GM19239 (cell line): ENCODE measurements at places on chromosomes 12 and 14.

DNA sequence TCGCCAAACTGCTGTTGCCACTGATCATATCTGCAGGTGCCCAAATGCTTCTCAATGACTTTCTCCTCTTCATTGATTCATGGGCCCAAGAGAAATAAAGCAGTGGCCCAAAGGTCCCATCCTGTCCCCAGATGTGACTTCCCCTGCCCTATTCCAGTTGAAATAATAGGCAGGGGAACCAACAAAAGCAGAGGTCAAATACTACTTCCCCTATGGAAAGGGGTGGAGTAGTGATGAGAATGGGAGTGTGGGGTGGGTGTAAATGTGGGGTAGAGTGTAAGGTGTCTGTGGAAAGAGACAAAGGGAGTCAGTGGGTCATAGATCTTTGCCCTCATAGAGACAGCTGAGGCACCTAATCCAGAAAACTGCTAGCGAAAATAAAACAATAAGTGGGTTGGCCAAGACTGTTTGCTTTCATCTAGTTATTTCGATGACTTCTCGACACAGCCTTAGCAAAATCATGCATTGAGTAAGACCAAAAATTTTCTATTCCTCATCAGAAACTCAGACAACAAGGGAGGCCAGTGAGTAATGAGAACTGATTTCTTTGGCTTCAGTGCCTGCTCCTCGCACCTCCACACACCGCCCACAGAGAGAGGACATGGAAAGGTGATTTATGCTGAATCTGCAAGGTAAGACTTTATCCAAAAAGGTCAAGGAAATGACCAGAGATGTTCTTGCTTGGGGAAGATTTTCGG lies 10.9 kb upstream of the IL22 start:
- no peak for DNase-seq

DNA sequence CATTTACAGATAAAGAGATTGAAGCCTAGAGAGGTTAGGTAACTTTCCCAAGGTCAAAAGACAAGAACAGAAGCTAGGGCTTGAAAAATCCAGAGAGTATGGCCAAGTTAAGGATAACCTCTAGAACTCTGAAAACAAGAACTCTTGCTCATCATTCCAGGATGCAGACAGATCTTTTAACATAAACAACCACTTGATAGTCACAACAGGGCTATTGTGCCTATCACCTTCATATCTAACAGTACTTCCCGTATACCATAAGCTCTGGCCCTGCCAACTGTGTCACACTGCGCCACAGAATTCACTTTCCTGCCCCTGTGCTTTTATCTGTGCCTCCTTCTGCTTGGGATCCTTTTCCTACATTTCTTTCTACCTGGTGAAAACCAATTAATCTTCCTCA lies 18.2 kb downstream of the ERP29 start:
- no peak for DNase-seq

- DNase-seq, result no peak
Measured at GRCh38 chr14:77043177-77043983, 14.9 kb upstream of the IRF2BPL start.

GRCh38 chr12:26750531-26751175 lies 82.3 kb downstream of the ITPR2 start:
- DNase-seq, result no peak

DNA sequence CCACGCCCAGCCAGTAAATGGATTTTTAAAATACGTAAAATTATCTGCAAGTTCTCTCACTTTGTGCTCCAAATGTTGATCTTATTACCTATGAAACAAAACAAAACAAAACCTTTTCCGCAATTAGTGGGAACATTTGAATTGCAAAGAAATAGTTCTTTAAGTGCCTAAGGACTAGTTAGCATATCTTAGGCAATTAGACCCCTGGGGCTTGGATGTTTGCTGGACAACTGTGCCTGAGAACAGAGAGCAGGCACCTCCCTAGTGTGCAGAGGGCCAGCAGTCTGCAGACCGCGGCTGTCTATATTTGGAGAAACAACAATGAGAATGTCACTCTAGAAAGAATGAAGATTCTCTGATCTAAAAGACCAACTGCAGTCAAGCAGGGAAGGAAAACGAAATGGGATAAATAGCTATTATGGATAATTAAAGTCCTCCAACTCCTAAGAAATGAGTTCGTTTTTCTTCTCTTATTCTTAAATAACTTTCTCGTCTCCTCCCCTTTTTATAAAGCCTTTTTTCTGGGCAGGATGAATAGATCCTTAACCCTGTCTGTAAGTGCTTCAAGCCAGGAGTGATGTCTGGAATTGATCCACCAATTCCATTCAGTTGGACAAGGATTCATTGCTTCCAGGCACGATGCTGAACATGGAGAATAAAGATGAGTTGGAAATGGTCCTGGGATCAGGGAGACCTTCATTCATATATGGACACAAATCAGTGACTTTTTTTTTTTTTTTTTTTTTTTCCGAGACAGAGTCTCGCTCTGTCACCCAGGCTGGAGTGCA lies 16.2 kb downstream of the SLC17A8 start:
- DNase-seq, result no peak

GRCh38 chr14:97061198-97061597 lies 264.0 kb downstream of the VRK1 start:
- no peak for DNase-seq

GRCh38 chr12:123744836-123745235 lies 17.3 kb upstream of the DNAH10 start:
- DNase-seq, result no peak

DNA sequence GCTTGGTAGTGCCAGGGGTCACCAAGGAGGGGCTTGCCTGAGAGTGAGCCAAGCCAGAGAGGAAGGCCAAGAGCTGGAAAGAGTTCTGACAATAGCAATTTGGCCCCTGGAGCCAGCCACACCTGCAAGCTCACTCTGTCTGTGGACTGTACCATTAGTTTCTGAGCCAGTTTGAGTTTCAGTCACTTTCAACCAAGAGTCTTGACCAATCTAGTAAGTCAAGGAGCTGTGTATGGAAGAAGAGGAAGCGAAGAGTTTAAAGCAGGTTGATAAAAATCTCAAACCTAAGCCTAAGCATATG lies 38.5 kb downstream of the NT5DC3 start:
- DNase-seq, result no peak

- DNase-seq, result no peak
Measured at GRCh38 chr14:63134801-63135200, 69.4 kb upstream of the RHOJ start.

GRCh38 chr14:33802737-33803136 lies 148.1 kb downstream of the EGLN3 start:
- DNase-seq, result no peak

DNA sequence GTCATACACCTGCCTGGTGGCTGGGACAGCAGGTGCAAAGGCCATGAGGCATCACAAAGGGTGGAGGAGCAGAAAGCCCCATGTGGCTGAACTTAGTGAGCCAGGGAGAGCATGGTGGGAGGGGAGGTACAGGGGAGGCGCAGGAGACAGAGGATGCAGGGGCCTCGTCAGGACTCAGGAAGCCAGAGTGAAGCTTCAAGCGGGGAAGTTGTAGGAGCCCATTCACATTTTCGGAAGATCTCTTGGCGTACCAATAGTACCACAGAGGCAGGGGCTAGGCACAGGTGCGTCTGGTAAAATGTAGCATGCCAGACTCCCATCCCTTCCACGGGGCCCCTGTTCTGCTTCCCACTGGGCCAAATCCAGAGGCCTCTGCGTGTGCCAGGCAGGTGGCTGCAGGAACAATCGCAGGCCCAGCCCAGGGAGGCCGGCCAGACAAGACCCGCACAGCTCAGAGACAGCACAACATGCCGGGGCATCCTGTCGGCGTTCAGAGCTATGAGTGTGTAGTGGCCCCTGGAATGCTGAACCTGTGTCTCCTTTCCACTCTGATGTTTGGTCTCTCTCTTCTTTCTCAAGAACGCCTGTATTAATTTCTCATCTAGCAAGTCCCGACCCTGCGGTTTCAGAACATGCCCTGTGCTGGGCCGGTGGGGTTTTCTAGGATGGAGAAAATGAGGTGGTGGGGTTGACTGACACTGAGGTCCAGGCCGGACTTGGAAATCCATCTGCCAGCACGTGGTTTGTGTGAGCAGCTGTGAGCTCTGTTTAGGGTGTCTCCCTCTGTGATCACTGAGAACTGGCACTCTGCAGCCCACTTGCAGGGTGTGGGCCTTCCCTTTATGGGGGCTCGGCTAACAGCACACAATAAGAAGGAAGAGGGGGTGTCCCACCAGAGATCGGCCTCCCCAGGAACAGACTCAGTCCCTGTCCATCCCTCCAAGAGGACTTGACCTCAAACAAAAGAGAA lies 5.5 kb upstream of the TMEM132D start:
- DNase-seq, result no peak

GRCh38 chr14:40414386-40414785 lies 982.2 kb upstream of the FBXO33 start:
- DNase-seq, result no peak

DNA sequence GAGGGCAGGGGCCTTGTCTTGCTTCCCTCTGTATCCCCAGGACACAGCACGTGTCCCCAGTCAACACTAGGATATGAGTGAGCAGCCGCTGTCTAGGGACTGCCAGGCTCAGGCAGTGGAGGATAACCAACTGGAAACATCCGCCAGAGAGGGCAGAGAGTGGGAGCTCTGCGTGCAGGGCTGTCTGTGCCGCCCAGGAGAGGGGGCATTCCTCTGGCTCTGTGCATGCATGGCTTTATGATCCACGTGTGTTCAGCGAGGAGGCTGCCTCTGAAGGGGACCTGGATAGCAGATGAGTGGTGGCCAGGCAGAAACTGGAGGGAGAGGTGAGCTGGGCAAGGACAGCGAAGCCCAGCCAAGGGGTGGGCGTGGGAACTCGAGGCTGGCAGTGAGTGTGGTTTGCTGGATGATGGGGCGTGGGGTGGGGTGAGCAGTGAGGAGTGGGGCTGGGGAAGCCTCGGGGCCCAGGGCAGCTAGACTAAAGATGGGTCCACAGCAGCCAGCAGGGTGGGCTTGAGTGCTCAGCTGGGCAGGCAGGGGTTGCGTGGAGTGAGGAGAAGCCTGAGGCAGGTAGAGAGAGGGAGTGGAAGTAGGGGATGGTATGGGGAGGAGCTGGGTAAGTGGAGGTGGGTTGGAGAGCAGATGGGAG lies 72.9 kb downstream of the PRIMA1 start:
- no peak for DNase-seq

DNA sequence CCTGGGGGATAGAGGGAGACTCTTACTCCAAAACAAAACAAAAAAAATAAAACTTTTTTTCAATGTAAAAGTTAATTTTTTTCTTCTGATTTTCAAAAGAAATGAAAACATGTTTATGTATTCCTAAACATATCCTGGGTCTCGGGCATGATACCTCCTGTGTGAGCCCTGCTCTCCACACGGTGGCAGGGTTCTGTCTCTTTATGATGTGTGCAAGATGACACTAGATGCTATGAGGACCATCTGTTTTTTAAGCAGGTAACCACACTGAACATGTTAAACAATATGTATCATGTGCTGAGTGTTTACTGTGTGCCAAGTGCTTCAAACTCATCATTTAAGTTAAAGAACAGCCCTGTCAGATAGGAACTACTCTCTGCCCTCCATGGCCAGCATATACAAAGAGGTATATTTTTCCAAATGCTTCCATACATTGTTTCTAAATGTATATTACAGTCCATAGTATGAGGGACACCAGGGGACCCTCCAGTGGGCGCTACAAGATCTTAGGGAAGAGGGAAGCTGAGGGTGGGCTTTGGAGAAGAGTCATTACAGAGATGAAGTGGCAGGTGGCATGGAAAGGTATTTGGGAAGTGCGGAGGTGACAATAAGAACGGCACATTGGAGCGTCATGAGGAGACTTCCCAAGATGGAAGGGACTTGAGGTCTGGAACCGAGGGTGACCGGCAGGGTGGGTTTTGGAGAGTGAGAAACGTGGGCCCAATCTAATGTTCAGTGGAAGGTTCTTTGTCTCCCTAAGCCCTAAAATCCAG lies 28.5 kb downstream of the FOS start:
- no peak for DNase-seq

GRCh38 chr12:51924551-51925319 lies 17.4 kb downstream of the ACVRL1 start:
- no peak for DNase-seq

DNA sequence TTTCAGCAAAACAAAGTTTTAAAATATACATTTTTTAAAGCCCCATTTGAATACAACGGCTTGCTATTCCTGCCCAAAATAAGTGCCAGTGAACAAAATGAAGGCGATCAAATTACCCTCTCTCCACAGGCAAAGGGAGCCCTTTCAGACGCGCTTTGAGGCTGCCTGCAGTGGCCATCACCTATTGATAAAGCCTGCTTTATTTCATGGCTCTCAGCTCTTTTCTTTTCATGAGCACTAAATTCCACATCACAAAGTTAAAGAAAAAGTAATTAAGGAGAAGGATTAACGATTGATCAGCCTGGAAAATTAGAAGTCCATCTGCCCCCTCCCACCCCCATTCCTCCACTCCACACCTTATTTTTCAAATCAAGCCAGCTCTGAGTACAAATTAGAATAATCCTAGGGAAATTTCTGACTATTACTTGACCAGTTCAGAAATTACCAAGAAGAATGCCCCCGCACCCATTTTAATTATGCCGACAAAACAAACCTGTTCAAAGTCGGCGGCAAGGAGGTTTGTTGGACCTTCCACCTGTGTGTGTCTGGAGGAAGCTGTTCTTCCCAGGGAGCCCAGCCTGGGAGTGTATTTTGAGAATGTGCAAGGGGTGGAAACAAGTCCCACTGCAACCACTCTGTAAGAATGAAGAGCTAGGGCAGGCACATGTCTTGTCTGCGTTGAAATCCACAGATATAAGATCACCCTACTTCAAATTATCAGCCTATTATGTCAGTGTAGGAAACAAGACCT lies 64.2 kb upstream of the RIC8B start:
- DNase-seq, result no peak

- no peak for DNase-seq
Measured at GRCh38 chr12:24822121-24822899, 126.6 kb downstream of the BCAT1 start.

- no peak for DNase-seq
Measured at GRCh38 chr12:53197011-53197640, 9.9 kb downstream of the ITGB7 start.

DNA sequence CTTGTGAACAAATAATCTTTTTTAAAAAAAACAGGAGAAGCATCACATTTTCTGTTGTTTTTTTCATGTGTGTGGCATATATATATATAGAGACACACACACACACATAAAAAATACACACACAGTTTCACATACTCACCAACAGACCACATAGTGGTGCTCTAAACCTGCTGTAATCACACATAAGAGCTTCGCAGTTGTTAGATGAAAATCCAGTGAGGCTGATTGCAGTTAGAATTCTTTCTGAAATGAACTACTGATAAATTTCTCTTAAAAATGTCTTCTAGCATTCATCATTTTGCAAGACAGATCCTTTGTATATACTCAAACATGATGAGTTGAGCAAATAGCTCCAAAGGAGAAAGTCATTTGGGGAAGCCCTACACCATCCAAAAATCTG lies 434.3 kb upstream of the STXBP6 start:
- no peak for DNase-seq

- no peak for DNase-seq
Measured at GRCh38 chr14:38243696-38244240, 12.1 kb downstream of the CLEC14A start.

DNA sequence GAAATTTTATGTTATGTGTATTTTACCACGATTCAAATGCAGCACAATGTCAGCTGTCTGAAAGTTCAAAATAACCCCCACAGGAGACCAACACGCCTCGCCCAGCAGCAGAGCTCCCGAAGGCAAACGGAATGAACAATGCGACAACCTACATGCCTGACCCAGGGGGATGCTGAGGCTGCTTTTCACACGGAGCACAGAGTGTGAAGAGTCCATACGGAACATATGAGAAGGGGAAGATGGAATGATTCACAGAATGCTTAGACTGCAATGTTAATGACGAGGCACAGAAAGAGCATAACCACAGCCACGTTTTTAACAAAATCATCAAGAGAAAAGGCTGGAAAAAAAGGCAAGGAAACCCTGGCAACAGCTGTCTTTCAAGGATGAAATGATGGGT lies 22.6 kb downstream of the ZFYVE21 start:
- no peak for DNase-seq

GRCh38 chr14:45287610-45288009 lies 34.6 kb upstream of the MIS18BP1 start:
- DNase-seq, result no peak
